NCI-H1436 treated with DMSO at 0.1 percent for 48 hours (cell line): ENCODE measurements at places on chromosomes 13 and 19.

GRCh38 chr13:113582841-113583631 is 1.5 kb upstream of the TFDP1 start:
- DNase-seq, result no peak

GRCh38 chr19:18777301-18778075 is 13.6 kb downstream of the COMP start:
- DNase-seq, result no peak

- DNase-seq, result no peak
Measured at GRCh38 chr13:27054760-27055159, 116.9 kb downstream of the USP12 start.

DNA sequence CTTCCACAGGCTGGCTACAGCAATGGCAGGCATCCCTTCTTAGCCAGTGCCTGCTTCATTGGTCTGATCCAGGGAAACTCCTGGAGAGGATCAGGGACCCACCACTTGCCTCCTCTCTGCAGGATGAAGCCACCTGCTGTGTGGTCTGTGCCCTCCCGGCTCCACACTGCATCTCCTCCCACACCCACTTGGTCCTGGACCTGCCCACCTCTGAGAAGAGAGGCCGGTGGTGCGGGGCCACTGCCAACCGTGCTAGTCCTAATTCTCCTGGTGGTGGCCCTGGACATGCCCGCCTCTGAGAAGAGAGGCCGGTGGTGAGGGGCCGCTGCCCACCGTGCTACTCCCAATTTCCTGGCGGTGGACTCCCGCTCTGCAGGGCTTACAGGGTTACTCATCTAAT is 98.8 kb downstream of the COL4A1 start:
- DNase-seq, result no peak

DNA sequence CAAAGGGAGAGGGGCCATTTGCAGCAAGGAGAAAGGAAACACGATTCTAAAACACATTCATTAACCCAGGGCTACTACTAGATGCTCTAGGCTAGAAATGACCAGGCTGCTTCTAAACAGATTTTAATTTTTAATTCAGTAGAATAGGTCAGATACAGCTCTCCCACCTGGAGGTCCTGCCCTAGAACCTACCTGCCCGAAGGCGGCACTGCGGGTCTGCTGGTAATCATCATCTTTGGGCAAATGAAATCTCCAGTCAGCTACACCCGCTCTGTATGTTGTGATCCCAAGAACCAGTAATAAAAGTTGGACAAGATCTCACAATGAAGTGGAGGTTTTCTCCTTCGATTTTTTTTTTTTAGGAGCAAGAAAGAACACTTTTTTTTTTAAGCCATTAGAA is 345.3 kb downstream of the ENOX1 start:
- DNase-seq, result no peak

DNA sequence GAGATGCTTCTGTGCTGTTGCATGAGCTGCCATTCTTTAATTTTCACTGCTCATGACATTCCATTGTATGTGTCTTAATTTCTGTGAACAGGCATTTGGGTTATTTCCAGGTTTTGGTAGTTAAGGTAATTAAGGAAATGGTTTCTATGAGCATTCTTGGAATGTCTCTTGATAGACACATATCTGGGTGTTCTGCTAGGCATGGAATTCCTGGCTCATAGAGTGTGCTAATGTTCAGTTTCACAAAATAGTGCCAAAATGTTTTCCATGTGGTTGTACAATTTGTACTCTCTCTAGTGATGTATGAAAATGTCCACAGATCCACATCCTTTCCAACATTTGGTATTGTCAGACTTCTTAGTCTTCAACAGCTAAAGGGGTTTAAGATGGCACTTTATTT is 680.9 kb upstream of the SGCG start:
- DNase-seq, result no peak

DNA sequence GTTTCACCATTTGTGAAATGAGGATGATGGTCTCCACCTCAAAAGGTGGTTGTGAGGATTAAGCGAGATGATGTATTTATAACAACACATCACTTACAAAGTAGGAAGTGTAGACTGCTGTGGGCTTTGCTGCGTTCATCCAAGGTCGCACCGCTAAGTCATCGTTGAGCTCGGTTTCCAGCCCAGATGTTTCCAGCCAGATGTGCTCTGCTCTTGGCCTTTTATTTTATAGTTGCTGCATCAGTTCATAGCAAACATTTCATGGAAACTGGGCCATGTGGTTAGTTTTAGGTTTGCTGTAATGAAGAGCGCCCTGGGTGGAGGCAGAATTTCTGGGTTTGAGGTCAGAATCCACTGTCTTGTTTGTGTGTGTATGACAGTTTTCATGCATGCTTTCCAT is 76.5 kb upstream of the RNF113B start:
- DNase-seq, result no peak

GRCh38 chr13:25300861-25301346 is 521 bp upstream of the NUP58 start:
- DNase-seq, result no peak

DNA sequence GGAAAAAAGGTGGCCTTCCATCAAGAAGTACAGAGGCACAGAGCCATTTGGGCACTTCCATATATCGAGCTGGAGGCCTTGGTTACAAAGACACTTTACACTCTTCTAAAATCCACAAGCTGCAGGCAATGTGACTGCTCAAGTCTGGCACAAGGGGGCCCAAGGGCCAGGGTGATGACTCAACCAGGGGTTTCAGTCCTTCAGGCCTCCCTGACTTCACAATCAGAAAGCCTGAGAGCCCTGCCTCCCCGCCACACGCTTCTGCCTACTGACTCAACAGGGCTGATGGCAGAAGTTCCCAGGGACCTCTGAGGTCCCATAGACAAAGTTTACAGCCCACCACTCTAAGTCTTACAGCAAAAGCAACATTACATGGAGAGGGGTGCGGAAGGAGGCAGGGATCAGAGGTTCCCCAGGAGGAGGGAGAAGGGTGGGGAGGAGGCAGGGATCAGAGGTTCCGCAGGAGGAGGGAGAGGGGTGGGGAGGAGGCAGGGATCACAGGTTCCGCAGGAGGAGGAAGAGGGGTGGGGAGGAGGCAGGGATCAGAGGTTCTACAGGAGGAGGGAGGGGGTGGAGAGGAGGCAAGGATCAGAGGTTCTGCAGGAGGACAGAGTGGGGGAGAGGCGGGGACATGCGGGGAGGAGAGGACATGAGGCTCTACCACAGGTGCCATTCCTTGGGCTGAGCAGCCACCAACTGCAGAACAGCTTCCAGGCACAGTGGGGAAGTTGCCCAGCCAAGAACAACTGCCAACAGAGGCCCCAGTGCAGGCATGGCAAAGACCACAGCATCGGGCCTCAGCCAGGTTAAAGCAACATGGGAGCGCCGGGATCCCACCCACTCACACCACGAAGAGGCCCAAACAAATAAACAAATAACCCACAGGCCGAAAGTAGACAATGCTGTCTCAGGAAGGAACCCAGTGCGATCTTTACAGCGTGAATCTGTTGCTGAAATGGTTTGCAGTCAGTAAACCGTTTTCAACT is 52.0 kb downstream of the SLC7A1 start:
- DNase-seq, result no peak

DNA sequence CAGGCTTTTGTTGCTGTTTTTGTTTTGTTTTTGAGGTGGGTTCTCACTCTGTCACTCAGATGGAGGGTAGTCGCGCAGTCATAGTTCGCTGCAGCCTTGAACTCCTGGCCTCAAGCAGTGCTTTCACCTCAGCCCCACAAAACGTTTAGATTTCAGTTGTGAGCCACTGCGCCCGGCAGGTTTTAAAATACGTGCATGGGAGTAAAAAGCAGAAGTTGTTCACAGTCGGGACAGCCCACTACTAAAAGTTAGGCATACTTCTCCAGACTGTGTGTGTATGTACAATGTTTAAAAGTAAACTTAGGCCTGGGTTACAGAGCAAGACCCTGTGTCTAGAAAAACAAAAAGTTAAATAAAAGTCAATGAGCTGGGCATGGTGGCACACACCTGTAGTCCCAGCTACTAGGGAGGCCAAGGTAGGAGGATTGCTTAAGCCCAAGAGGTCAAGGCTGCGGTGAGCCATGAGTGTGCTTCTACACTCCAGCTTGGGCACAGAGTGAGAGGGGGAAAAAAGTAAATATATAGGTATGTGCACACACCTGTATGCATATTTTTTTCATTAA is 6.1 kb downstream of the SAFB start:
- DNase-seq, result no peak

GRCh38 chr19:37986048-37986750 is 79.2 kb downstream of the SIPA1L3 start:
- DNase-seq, result no peak

- no peak for DNase-seq
Measured at GRCh38 chr13:50125304-50125553, 110.0 kb downstream of the KCNRG start.

DNA sequence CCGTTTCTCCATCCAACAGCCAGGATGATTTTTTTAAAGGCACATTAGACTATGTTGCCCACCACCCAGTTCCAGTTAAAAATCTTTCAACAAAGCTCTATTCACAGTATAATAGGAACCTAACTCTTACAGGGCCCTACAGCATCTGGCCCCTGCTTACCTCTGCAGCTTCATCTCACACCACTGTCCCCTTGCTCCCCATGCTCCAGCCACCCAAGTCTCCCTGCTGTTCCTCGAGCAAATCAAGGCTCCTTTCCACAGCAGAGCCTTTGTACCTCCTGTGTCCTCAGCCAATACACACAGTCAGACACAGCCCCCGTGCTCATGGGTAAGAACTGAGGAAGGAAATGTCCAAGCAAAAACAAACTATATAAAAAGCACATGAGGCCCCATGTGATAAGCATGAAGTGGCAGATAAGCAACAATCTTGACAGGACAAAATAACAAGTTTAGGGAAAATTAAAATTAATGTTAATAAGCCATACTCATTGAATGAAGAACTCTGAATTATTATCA is 67.5 kb downstream of the TSC22D1 start:
- DNase-seq, result no peak

GRCh38 chr19:373391-374182 is 29.0 kb upstream of the MIER2 start:
- no peak for DNase-seq

DNA sequence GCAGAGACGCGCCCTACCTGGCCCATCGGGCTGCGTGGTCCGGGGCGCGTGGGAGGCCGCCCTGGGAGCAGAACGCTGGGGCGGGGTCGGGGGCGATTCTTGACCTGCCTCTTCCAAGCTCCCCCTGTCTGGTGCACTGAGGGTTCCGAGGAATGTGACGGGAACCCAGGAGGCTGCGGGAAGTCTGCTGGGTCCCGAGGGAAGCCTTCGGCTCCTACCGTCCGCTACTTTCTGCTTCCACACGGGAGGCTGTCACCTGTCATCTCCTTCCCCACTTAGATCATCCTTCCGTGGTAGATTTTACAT is 781 bp upstream of the SPRYD7 start:
- no peak for DNase-seq

DNA sequence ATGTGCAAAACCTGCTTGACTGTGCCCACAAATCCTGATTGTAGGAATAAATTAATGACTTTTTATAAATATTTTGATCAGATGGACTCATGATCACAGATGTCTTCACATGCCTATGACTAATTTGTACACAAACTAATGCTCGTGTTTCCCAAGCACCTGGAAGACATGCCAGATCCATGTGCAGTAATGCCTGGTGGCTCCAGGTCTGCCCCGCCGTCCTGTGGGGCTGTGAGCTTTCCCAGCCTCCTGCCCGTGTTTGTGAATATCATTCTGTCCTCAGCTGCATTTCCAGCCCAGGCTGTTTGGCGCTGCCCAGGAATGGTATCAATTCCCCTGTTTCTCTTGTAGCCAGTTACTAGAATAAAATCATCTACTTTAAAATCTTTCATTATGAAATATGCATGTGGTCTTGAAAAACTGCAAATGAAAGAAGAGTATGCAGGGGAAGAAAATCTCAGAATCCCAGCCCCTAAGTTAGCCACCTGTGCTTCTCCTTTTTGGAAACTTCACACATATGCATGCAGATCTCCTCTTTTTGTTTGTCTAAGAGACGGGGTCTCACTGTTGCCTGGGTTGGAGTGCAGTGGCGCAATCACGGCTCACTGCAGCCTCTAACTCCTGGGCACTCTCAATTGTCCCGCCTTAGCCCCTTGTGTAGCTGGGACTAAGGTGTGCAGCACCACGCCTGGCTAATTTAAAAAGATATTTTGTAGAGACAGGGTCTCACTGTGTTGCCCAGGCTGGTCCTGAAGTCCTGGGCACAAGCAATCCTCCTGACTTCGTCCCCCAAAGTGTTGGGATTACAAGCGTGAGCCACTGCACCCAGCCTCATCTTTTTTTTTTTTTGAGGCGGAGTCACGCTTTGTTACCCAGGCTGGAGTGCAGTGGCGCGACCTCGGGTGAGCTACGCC is 6.2 kb downstream of the RPL28 start:
- no peak for DNase-seq

DNA sequence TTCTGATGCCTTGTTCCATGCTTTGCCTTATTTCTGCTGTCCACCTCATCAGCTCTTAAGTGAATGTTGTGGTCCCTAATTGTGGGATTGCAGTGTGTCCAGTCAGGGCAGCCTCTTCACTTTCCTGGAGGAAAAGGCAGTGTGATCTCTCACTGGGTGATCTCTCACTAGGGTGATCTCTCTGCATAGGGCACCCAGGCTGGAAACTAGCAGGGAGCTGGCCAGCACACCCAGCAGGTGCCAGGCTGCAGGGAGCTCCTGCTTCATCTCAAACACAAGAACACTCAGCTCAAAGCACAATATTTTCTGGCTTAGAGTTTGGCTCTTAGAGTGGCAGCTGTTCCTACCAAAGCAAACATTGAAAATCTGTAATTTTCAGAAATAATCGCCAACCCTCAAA is 36.5 kb upstream of the TSHZ3 start:
- no peak for DNase-seq

DNA sequence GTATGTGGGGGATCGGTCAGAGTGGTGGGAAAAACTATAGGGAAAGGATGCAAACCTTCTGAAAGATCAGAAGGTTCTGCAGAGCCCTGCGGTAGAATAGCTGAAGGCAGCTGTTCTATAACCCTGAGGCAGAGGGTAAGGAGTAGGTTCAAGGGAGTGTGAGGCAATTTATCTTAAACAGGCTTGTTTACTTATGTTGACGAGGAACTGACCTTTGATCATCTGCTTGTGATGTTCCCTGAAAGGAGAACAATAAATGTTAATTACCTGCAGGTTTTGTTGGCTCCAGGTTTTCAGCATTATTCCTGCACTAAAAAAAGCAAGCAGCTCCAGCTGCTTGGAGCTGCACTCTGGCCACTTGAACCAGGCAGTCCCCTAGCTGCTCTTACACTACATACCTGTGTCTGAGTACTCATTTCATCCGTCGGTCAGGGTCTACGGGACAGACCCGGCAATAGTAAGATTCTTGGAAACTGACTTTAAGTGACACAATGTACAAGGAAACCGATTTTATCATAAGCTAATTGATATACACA is 202.1 kb downstream of the TBC1D4 start:
- no peak for DNase-seq
